Endothelial cell of umbilical vein (primary cell): ENCODE measurements at places on chromosomes 7 and 10. TPM values are rescaled to one million over a fixed set of nuclear protein-coding genes. Genes with fewer than 3 reads are reported as not detected.

The FAM20C gene
- 34.5 and 44.4 TPM in 2 replicates for total RNA-seq

The BLNK gene
- not detected in 2 replicates for total RNA-seq

The SFMBT2 gene
- total RNA-seq, result 0.44 and 0.64 TPM in 2 replicates

The MNX1 gene
- not detected in 2 replicates for total RNA-seq

The NKX1-2 gene
- total RNA-seq, result not detected in 2 replicates

The AGR3 gene
- not detected in 2 replicates for total RNA-seq

The ARPC1B gene
- 232 and 294 TPM in 2 replicates for total RNA-seq

The ERVW-1 gene
- not detected in 2 replicates for total RNA-seq

The LRRC61 gene
- 0.39 TPM in 1 of 2 replicates, not detected in the other for total RNA-seq

The SFRP4 gene
- total RNA-seq, result not detected in 2 replicates

The AS3MT gene
- 0.95 TPM in 1 of 2 replicates, not detected in the other for total RNA-seq

The TRPV5 gene
- total RNA-seq, result not detected in 2 replicates

The ZNF487 gene
- total RNA-seq, result 2.6 and 3.0 TPM in 2 replicates

The PRTFDC1 gene
- 24.2 and 27.0 TPM in 2 replicates for total RNA-seq

The PPP1R3C gene
- total RNA-seq, result 0.74 and 1.6 TPM in 2 replicates

The STEAP2 gene
- 4.2 and 4.6 TPM in 2 replicates for total RNA-seq

The FAM25G gene
- not detected in 2 replicates for total RNA-seq

The RNF32 gene
- total RNA-seq, result not detected in 2 replicates

The IFIT1 gene
- 0.39 and 0.75 TPM in 2 replicates for total RNA-seq

The PRR15 gene
- total RNA-seq, result 1.8 and 4.1 TPM in 2 replicates

The ADIRF gene
- total RNA-seq, result 2.8 and 4.4 TPM in 2 replicates

The CALD1 gene
- 307 and 313 TPM in 2 replicates for total RNA-seq

The GNAT3 gene
- total RNA-seq, result not detected in 2 replicates

The LBX1 gene
- total RNA-seq, result not detected in 2 replicates

The PSPH gene
- total RNA-seq, result 20.3 and 24.2 TPM in 2 replicates

The CARD11 gene
- total RNA-seq, result 32.0 and 41.8 TPM in 2 replicates

The H2BK1 gene
- not detected in 2 replicates for total RNA-seq

The GRID2IP gene
- total RNA-seq, result not detected in 2 replicates

The CYP3A4 gene
- total RNA-seq, result not detected in 2 replicates

The AOAH gene
- total RNA-seq, result not detected in 2 replicates

The PDK4 gene
- total RNA-seq, result 1.2 and 2.5 TPM in 2 replicates

The SLC18A3 gene
- total RNA-seq, result not detected in 2 replicates

The DAGLB gene
- 26.1 and 28.2 TPM in 2 replicates for total RNA-seq

The ANKRD30A gene
- not detected in 2 replicates for total RNA-seq

The SNX10 gene
- 0.80 and 1.2 TPM in 2 replicates for total RNA-seq

The CTNNA3 gene
- total RNA-seq, result not detected in 2 replicates

The TMEM176B gene
- total RNA-seq, result not detected in 2 replicates

The SSC4D gene
- total RNA-seq, result 0.39 and 0.46 TPM in 2 replicates

The TAS2R41 gene
- not detected in 2 replicates for total RNA-seq

The CFAP58 gene
- total RNA-seq, result 0.29 and 0.35 TPM in 2 replicates

The OR2A1 gene
- not detected in 2 replicates for total RNA-seq

The ITPRID1 gene
- not detected in 2 replicates for total RNA-seq
